ENCODE measurements at places on chromosomes 4 and X.

DNA sequence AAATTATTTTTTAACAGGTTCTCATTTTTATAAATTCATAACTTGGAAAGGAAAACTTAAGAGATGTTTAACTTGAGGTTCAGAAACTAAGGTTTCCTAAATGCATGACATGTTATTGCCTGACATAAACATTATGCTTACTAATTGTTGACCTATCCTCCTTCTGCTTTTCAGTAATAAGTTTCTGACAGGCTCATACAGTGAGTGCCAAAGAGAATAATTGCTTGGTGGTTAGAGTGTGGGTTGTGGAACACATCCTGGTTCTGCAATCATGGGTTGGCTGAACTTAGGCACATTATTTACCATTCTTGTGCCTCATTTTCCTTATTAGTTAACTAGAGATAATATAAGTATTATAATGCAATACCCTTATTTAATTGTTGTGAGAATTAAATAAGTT, 56.5 kb downstream of the BMPR1B start:
- DNase-seq, result no peak

DNA sequence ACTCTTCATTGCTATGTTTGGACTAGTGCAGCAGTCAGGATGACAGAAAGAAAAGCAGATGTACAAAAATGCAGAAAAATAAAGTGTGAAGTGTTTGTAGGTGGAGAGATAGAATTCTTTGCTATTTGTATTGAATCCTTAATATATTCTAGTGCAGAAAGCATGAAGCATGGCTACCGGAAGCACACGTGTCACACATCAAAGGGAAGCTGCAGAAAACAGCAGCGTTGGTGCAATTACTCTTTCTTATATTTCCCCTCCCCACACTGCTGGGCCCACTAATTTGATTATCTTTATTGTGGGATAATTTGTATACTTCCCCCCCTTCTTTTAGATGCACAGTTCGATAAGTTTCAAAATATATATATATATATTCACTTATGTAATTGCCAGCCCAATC, 35.9 kb upstream of the TAPT1 start:
- DNase-seq, result no peak

DNA sequence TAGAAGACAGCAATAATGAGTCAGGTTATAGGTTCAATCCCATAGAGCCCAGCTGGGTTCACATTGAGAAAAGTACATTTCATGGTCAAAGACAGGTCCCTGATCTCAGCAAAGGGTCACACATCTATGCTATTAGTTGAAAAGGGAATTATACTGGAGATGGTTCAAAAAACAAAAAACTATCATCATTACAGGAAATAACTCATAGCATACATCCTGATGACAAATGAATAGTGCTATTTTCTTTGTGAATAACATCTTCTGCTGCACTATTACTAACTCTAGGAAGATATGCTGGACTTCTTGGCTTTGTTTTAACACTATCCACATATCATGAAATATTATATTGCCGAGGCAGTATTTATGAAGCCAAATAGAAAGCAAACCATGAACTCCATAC, 202.5 kb upstream of the MAB21L2 start:
- DNase-seq, result no peak

- DNase-seq, result no peak
These were observed 39.7 kb downstream of the RGS12 start for GRCh38 chr4:3332498-3332897.

GRCh38 chr4:93092765-93093164, 735.8 kb upstream of the ATOH1 start:
- no peak for DNase-seq

GRCh38 chr4:67892905-67893304, 9.1 kb upstream of the TMPRSS11D start:
- DNase-seq, result no peak

DNA sequence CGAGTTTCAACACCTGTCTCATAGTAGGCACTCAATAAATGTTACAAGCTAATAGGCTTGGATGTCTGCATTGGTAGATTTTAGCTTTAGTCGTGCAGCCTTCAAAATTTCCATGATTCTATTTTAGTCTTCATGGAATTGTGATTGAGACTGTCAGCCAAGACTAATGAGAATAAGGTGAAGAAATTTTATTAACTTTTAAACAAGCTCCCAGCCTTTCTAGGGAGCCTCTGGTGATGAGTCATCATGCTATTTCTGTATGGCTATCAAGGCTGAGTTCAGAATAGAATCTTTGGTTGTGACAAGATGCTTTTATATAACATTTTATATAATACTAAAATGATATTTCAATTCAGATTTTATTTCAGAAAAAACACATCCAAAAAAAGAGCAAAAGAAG, 685.8 kb downstream of the GABRG1 start:
- DNase-seq, result no peak

- DNase-seq, result no peak
These were observed 154.9 kb downstream of the FRMPD4 start for GRCh38 chrX:12292996-12293765.

DNA sequence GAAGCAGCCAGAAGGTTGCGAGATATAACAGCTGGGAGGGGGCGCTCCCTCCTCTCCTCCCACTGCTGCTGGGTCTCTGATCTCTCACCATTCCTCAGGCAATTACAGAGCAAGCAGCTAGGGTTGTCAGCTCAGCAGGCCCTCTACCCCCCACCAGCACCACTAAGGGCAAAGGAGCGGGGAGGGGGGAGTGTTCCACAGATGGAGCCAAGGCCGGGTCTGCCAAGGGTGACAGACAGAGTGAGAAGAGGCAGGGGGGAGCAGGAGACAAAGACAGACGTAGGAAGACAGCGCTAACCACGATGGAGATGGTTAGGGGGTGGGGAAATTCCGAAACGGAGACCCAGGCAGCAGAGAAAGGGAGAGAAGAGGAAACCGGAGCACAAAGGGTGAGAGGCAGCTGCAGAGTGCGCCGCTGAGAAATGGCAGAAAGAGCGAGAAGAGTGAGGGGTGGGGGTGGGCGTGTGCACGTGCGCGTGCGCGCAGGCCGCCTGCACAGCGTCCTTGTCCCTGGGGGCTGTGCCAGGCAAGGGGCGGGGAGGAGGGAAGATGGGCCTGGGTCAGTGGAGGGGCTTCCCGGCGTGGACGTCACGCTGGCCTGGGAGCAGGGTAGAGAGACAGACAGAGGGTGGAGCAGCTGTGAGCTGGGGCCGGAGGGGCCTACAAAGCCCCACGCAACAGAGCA, 6.9 kb downstream of the L1CAM start:
- no peak for DNase-seq

DNA sequence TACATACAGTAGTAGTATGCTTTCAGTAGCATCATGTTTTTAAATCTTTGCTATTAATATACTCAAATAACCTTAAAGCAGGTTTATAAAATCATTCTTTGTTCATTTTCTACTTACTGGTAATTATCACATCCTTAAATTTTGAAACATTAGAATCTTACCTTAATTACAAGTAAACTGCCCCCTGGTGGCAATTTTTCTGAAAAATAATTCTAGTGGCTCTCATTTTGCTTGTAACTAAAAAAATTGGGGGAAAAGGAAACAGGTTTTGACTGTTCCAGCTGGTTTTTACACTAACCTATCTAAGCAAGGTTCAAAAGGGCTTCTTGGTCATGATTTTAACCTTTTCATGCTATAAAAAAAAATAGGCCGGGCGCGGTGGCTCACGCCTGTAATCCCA, 18.5 kb upstream of the DCAF4L1 start:
- no peak for DNase-seq

GRCh38 chr4:150079081-150079581, 886 bp downstream of the DCLK2 start:
- DNase-seq, result no peak

DNA sequence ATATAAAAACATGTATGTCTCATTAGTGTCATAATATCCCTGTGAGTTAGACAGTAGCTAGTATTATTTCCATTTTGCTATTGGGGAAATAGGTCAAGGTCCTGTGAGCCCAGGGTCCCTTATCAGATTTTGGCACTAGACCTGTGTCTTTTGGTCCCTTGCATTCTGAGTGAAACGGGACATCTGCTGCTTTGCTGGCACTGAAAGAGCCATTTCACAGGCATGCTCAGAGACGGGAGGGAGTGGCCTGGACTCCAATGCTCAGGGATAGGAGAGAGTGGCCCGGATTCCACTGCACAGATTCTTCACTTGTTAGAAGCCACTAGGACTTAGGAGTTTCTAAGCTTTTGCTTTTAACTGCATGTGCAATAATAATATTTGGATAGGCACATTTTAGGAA, 177.2 kb downstream of the TSPAN5 start:
- DNase-seq, result no peak

DNA sequence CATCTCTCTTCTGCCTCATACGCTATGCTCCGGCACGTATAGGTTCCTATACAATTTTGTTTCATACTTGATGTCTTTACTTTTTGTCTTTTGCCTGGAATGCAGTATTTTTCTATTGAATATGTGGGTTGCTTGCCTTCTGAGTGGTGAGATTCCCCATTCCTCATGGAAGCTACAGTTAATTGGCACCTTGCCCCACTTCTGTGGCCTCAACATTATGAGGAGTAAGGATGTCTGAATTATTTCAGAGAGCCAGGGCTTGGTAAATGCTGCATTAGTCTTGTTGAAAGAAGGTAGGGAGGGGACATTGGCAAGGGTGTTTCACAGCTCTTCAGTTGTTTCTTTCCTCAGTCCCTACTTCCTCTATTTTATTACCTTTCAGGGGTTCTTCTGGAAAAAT, 23.0 kb downstream of the CDKL5 start:
- DNase-seq, result no peak

- no peak for DNase-seq
These were observed 138.5 kb downstream of the DCLK2 start for GRCh38 chr4:150216726-150217125.

DNA sequence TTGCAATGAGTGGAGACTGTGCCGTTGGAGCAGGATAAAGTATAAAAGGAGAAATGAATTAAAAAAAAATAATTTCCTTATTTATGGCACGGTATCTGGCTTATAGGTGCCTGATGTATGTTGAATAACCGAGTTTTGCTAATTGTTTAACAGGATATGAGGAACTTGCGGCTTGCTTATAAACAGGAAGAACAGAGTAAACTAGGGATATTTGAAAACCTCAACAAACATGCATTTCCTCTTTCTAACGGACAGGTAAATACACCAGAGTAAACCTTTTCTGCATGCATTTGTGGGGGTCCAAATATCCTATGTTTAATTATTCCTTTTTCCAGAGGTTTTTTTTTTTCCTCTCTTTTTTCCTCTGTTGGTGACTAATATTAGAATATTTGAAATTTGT, 36.8 kb downstream of the MTMR1 start:
- no peak for DNase-seq

- no peak for DNase-seq
These were observed 8.5 kb upstream of the NFKB1 start for GRCh38 chr4:102492531-102493241.

DNA sequence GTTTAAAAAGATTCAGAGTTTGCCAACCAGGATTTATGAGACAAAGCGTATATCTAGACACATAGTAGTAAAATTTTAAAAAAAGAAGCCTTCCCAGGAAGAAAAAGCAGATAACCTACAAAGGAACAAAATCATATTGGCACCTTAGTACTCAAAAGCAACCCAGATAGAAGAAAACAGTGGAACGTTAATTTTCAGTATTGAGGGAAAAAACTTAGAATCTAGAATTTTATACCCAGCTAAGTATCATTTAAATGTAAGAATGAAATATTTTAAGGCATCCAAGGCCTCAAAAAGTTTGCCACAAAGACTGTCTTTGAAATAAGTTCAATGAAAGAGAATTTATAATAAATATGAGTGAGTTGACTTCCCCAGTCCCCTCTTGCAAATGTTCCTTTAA, 96.5 kb upstream of the EOLA2 start:
- no peak for DNase-seq

DNA sequence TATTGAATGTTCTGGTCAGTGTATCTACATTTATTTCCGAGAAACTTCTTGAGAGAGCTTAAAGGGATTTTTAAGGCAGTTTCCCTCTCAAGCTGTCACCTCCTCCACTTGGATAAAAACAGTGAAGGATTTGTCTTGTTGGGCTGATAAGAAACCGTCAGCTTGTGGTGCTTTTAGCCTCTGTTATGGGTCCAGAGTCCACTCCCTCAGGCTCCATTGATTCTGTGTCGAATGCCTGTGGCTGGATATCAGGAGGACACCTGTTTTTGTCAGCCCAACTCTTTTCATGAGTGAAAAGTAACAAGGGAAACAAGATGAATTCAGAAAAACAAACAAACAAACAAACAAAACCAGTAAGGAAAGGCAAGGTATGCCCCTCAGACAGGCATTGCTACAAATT, 12.4 kb downstream of the CLCN4 start:
- no peak for DNase-seq

- no peak for DNase-seq
These were observed 3.4 kb downstream of the AKAP14 start for GRCh38 chrX:119899125-119899524.

DNA sequence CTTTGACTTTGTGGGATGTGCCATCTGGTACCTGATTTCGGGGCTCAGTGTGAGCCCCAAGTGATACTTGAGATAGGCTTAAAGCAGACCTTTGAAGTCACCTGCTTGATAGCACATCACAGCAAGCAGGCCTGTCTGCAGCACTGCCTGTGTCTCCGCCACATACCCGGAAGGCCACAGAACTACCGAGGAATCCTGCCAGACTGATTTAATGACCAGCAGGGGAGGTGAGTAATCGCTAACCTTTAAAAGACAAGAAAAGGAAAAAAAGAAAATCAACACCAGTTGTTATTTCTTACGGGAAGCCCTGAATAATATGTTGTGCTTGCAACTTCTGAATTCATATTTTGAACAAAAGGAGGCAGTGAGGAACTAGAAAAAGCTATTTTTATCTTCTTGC, 6.8 kb downstream of the PTCHD1 start:
- DNase-seq, result no peak

- no peak for DNase-seq
These were observed 665 bp downstream of the TIGD2 start for GRCh38 chr4:89111833-89112563.

GRCh38 chrX:14927401-14927800, 54.2 kb downstream of the MOSPD2 start:
- no peak for DNase-seq

GRCh38 chrX:153791104-153791852, 2.9 kb downstream of the IDH3G start:
- no peak for DNase-seq

DNA sequence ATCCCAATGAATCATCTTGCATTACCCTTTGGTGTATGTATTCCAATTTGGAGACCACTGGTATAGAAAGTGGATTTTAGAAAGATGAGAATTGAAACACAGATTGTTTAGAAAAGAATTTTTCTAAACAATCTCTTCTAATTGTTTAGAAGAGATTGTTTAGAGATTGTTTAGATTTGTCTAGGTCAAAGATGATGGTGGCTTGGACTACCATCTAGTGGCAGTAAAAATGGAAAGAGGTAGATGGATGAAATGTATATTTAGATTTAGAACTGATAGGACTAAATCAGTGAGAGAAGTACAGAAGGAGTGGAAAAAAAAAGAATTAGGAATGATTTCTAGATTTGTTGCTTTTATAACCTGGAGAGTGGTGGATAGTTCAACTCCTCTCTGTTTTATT, 70.6 kb downstream of the ARSJ start:
- DNase-seq, result no peak

DNA sequence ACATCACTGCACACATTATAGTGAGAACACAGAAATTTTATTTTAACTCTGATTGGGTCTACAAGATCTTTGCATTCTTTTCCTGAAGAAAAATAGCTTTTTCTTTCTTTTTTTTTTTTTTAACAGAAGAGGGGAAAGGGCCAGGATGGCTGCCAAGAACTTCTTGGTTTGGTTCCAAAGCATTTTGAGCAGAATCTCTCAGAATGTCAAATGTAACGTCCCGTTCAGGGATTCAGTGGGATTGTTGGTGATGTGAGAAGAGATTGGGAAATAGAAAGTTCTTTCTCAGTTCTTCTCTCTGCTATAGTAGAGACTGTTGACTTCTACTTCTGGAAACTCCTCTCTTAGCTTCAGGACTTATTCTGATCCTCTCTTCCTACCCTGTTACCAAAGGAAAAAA, 70.9 kb upstream of the CBR4 start:
- no peak for DNase-seq
